HS-5 (cell line): ENCODE measurements at places on chromosomes 1 and 21.

DNA sequence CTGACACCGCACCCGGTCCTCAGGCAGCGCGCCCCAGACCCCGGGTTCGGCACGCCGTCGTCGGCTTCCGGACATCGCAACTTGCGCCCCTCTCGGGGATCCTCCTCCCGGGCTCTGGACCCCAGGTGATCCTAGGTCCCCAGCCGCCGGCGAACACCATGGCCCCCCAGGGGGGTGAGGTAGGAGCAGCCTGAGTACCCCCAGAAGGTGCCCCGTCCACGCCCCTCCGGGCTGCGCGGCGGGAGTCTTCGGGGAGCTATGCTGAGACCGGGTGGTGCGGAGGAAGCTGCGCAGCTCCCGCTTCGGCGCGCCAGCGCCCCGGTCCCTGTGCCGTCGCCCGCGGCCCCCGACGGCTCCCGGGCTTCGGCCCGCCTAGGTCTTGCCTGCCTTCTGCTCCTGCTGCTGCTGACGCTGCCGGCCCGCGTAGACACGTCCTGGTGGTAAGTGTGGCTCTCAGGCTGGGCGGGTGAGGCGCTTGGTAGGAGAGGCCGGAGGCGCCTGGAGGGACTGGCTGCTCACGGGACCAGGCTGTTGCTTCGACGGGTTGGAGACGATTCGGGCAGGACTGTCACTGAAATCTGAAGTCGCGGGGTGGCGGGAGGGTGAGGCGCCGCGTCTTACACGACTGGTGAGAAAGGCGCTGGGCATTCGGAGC, 367 bp downstream of the WNT2B start:
- DNase-seq, result no peak

- DNase-seq, result no peak
These were observed 6.8 kb downstream of the LAMC1 start for GRCh38 chr1:183030053-183030452.

- DNase-seq, result no peak
These were observed 1.4 kb downstream of the ZMYM6 start for GRCh38 chr1:35030338-35030737.

DNA sequence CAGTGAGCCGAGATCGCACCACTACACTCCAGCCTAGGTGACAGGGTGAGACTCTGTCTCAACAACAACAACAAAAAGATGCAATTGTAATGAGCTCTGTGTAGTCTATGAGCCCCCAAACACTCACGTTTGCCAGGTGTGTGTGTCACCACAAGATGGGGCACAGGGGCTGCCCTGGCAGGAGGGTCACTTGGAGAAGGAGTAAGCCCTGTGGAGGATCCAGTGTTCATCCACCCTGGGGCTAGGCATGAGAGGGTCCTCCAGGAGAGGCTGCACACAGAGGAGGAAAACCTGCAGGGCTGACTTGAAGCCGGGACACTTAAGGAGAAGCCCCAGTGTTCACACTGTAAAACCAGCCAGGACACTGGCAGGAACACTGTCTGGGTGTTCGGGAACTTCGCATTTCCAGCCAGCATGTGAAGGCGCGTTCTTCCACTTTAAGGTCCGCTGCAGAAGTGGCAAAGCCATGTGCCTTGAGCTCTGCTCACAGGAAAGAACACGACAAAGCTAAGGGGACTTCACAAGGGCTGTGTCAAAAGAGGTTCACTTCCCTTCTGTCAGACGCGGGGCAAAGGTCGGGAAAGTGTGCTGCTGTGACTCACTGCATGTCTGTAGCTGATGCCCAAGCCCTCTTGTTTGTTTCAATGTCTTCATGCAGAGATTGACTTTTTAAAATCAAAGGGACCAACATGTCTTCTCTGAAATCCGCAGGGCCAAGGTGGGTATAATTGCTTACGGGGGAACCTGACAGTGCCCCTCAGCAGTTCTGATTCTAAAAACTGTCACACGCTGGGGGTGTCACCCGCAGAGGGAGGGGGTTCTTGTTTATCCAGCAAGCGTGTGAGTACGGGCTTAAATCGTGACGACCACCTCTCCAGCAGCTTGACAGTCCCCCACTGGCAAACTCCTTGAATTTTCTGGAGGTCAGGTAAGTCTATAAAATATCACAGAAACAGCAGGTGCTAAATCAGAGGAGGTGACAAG, 102.8 kb downstream of the RIPK4 start:
- DNase-seq, result no peak

GRCh38 chr1:191592039-191592438, 566.2 kb upstream of the RGS18 start:
- no peak for DNase-seq

- DNase-seq, result no peak
These were observed 30.5 kb downstream of the EEIG2 start for GRCh38 chr1:108590441-108590840.

DNA sequence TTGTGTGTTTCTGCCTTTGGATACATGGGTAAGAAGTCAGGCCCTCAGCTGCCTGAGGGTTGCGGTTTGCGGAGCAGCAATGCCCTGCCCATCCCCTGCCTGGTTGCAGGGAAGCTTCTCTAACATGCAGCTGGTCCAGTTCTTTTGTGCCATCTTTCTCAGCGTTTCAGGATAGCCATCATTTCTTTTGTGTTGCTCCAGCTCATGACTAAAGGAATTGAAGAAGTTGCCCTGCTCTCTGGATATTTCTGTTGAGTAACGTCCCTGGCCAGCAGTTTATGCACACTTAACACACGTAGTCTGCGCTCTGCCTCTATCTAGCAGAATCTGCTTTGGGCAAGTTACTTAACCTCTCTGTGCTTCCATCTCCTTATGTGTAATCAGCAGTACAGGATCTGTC, 62.1 kb downstream of the DOP1B start:
- no peak for DNase-seq
